Activated T-helper 2 cell treated with anti-CD3 and anti-CD28 coated beads, Interferon-gamma antibody, Interleukin-2, Interleukin-4, amounts not matched to agents 10 μg/mL and 5 μg/mL and 100 μg/mL, durations not matched to agents 14 hours and 24 hours and 36 hours (primary cell): ENCODE measurements at places on chromosomes 11 and 22. TPM values are rescaled to one million over a fixed set of nuclear protein-coding genes. Genes with fewer than 3 reads are reported as not detected.

The PLAAT5 gene
- 0.64 and 0.80 TPM in 2 replicates for total RNA-seq

The TSSK2 gene
- not detected in 2 replicates for total RNA-seq

The TRIM48 gene
- not detected in 2 replicates for total RNA-seq

The DBX1 gene
- total RNA-seq: not detected in 2 replicates

The PGR gene
- total RNA-seq: not detected in 2 replicates
